ENCODE measurements at places on chromosomes 3 and 15. TPM values are rescaled to one million over a fixed set of nuclear protein-coding genes. Genes with fewer than 3 reads are reported as not detected.
A peak's percentile ranks its signal among the peaks of the same experiment; 100 is the strongest.

Gene RLBP1
- not detected for total RNA-seq

- DNase-seq: no peak
Observed at GRCh38 chr3:30443756-30444673, 162.4 kb upstream of the TGFBR2 start.

DNA sequence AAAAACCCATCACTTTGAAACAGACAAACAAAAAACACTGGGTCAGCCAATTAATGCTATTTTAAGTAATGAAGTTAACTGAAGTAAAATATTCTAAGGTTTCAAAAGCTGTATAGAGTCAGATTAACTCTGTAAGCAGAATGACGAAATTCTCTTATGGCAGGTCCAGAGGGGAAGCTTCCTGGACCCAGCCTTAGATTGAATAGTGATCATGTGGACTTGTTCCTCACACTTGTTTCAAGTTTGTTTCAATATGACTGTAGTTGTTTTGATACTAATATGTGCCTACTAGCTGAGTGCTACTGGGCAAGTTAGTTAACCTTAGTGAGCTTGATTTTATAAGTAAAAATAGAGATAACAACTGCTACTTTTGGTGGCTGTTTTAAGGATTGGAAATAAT is 32.6 kb downstream of the PLS1 start:
- DNase-seq: no peak

GRCh38 chr15:52336529-52336928 is 40.9 kb upstream of the MYO5C start:
- DNase-seq: no peak

DNA sequence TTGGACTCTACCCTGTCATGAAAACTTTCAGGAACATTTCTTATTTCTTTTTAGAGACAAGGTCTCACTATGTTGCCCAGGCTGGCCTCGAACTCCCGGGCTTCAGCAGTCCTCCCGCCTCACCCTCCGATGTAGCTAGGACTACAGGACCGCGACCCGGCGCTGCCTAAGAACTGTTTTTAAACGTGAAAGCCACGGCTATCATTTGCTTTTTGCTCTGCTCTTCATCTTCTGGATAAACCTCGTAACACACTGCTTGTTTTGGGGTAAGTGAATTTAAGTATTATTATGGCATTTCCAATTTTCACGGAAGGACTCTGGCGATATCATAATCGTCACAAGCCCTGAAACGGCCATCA is 14.3 kb upstream of the CCNL1 start:
- DNase-seq: no peak

DNA sequence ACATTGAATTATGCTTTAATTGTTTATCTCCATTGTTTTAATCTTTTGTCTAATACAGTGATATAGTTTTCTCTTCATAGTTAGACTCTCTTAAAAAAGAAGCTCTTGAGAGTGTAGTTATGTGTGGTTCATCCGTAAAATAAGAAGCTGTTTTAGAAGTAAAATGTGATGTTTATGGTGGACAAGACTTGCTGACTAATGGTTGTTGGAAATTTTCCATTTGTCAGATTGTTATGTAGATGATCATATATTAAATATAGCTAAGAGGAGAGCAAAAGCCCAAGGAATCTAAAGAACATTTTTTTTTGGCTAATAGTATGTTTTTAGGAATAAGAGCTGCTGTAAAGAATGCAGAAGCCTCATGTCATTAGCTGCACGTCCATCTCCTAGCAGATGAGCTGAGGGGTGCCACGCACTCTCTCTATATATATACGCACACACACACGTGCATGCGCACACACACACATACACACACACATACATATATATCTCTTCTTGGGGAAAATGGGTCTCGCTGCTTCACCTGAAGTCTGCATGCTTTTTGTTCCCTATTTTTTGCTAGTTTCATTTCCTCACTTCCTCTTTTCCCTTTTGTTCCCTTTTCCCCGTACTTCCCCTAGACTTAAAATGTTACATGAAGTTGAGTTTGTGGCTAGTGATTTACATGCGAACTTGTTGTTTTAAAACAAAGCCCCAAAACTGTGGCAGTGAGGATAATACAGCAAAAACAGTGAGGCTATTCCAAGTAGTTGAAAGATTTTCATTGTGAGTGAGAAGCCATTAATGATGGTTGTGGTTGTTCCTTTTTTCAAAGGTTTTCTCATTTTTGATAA is 107.8 kb downstream of the MBNL1 start:
- no peak for DNase-seq

GRCh38 chr3:60309539-60310268 is 941.5 kb downstream of the FHIT start:
- no peak for DNase-seq

DNA sequence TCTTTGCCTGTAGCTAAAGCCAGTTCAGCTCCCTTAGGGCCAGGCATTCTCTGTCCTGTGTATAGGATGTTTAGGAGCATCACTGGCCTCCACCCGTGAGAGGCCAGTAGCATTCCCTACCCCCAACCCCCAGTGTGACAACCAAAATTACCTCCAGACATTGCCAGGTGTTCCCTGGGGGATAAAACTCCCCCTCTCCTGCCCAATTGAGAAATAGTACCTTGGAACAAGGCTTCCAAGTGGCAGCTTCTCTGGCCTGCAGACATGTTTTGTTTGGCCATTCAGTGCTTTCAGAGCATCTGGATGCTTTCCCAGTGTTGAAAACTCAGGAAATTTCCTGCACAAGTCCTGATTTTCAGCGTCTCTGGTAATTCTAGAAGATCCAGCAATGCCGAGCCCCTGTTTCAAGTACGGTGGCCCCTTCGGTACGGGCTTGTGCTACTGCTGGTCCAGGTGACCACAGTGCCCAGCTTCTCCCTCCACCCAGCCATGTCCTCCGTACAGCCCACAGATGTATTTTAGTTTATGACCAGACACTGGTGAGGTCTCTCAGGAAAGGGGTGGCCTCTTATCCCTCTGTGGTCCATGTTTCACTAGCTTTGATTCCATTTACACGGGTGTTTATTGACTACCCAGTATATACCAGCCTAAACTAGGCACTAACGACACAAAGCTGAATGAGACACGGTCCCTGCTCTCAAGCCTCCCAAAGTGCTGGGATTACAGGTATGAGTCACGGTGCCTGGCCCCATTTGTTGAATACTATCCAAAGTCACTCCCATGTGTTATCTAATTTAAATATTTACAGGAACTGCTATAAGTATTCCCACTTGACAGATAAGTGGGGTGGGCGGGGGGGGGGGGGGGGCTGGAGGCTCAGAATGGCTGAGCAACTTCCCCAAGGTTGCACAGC is 125.4 kb upstream of the RAD18 start:
- DNase-seq: peak; percentile 30

DNA sequence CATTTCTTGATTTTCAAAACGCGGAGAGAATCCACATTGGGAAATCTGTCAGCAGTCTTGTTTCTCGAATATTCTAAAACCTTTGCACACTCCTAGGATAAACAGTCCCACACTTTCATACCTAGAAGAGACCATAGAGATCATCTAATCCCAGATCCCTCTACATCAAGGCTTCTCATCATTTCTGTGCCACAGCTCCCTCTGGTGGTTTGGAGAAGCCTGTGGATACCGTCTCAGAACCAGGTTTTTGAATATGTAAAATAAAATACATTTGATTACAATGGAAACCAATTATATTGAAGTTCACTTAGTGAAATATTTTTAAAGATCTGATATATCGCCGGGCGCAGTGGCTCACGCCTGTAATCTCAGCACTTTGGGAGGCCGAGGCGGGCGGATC is 211.9 kb upstream of the GOLGA6L4 start:
- no peak for DNase-seq
